ENCODE measurements at places on chromosomes 16 and 17.

DNA sequence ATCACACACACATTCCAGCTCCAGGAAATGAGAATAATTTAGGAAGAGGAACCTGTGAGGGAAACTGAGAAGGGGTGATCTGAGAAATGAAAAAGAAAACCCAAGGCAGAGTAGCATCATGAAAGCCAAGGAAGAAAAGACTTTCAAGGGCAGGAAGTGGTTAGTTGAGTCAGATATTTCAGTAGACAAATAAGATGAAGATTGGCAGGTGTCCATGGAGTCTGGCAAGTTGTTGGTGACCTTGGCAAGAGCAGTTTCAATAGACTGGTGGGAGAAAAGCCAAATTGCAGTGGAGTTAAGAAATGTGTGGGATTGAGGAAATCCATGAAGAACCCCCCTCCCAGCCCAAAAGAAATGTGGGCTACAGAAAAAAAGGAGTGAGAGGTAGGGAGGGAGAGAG, 10.7 kb downstream of the GNAO1 start:
- no peak for DNase-seq

DNA sequence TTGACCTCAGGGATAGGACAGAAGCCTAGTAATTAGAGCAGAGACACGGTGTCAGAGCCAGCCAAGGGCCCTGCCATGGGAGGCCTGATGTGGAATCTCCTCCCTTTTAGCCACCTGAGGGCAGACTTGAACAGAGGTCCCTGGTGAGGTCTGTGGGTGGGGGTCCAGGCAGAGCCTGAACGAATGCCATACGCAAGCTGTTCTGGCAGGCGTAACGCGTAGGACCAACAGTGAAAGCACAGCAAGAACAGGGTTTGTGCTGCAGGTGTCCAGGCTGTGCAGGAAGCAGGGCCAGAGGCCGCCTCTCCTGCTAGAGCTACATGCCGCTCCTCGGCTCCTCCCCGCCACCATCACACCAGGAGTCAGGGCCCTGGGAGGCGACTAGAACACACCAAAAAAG, 81.9 kb upstream of the TBX2 start:
- no peak for DNase-seq

DNA sequence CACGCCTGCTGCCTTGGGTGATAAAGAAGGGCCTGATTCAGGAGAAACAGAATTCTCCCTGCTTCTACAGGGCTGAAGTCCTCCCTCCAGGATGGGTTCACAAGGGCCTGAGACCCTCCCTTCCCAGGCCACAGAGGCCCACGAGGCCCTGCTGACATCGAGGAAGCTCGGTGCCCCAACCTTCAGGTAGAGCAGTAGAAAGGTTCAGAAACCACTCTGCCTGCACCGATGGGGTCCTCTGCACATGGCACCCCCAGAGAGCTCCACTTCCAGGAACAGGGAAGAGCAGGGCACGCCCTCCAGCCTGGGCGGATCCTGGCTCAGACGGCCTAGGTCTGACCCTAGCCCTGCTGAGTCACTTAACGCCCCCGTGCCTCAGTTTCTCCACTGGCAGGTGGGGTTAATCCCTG, 773 bp downstream of the CENPX start:
- DNase-seq: no peak

DNA sequence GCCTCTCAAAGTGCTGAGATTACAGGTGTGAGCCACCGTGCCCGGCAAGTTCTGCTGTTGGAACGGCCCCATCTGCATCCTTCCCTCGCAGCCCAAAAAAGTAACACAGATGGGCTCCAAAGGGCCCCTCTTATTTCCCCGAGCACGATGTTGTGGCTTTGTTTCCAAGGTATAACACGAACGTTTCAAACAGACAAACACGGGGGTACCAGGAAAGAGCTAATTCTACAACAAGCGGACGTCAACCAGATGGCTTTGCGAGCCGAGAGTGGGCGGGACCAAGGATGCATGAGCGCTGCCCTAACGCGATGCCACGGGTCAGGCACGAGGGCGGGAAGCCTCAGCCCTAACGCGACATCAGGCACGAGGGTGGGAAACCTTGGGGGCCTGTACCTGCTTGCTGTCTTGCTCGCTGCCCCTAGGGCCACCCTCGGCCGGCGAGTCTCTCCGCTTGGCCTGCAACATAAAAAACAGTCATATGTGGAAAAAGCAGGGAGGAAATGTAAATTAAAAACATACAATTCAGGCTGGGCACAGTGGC, 24.2 kb downstream of the UNKL start:
- no peak for DNase-seq

GRCh38 chr17:2124391-2124790, 69.5 kb downstream of the HIC1 start:
- no peak for DNase-seq

- no peak for DNase-seq
Measured at GRCh38 chr16:48378276-48378675, 6.9 kb downstream of the SIAH1 start.

DNA sequence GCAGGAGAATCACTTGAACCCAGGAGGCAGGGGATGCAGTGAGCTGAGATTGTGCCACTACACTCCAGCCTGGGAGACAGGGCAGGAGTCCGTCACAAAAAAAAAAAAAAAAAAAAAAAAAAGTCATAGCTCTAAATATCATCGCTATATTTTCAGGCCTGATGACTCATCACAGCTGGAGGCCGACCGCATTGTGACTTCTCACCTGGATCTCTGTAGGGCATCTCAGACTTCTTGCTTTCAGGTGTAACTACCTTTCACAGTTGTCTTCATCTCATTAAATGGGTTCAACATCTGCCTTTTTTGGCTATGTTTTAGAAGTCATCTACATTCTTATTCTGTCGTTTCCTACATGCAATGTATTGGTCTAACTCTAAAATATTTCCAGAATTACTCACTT, 353.1 kb upstream of the MON1B start:
- no peak for DNase-seq

GRCh38 chr16:66386629-66387622, 20.4 kb downstream of the CDH5 start:
- DNase-seq: no peak

DNA sequence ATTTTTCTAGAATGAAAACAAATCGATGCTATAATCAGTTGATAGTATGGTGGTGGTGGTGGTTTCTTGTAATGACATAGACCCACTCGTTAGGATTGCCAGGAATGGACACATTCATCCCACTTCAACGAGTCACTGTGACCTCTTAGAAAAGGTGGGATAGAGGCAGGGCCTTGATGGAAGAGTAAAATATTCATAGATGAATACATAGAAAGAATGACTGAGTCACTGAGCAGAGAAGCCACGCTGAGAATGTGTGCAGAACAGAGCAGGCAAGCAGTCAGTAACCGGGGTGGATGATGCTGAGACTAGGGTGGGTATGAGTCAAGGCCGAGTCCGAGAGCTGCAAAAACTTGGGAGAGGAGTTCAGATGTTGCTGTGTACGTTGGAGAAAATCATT, 129.9 kb downstream of the PITPNC1 start:
- DNase-seq: no peak

DNA sequence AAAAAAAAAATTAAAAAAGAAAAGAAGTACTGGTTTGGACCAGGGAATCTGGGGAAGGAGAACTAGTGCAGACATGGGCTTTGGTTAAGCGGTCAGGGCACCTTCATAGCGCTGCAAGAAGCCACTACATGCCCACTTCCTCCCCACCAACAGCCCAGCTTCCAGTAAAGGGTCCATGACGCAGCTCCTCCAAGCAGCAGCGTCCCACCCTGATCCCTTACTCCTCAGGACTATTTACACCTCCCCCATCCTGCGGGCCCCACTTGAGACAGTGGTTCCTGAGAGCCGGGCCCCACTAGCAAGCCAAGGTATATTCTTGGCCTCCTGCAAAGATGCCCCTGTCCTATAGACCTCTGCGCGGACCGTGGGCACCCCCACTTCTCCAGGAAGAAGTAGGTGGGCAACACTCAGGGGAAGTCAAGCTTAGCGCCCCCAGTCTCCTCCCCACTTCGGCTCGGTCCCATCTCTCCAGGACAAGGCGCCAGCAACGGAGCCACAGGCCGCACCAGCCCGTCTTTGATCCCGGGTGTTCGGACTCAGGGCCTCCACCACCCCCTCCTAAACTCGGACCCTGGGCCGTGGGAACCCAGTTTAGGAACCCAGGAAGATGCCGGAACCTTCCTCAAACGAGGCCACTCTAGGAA, 913 bp upstream of the PRR14 start:
- DNase-seq: no peak

- DNase-seq: no peak
Measured at GRCh38 chr16:23401139-23401538, 51.9 kb downstream of the COG7 start.

GRCh38 chr17:72518753-72519597, 398.2 kb downstream of the SOX9 start:
- peak; percentile 56 for DNase-seq

DNA sequence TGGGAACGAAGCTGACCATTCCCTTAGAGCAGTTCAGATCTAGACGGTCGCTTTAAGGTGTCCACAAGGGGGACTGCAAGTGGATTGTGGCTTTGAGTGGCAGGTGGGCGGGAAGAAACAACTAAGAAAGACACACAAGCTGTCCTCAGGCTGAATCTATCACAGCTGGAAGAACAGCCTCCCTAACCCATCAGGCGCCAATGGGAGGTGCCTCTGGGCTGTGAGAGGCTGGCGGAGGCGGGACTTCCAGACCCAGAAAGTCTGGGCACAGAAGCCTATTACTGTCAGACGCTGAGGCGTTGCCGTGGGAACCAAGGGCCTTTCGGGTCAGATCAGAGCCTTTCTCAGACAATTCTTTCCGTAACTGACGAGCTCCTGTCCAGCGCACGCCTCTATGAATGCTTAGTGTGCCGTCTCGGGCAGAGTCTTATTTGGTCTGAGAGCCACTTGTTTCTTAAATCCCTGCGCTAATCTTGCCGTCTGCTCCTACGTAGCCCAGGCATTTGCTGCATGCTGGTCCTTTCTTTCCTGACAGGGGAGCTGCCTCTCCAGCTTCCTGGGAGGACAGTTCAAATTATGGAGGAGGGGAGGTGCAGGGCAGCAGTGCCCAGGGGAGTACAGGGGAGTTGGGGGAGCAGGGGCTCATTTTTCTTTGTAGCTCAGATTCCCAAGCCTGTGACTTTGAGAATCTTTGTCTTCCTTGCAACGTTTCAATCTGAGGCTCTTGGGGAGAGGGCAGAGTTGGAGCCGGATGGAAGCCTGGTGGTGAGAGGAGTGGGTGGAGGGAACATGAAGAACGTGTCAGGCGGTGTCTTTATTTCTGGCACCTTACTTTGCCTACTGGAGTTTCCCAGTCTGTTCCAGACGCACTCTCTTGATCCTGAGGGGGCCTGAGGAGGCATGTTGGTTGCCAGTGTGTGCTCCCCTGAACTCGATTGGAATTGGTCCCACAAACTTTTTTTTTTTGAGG, 618.7 kb downstream of the KCNJ18 start:
- DNase-seq: no peak

GRCh38 chr16:75011634-75012307, 12.9 kb downstream of the ZNRF1 start:
- DNase-seq: no peak
